ENCODE measurements at places on chromosomes 4 and X.

GRCh38 chr4:1009542-1010394 is 1.7 kb upstream of the FGFRL1 start:
- peak; percentile 77 for DNase-seq

DNA sequence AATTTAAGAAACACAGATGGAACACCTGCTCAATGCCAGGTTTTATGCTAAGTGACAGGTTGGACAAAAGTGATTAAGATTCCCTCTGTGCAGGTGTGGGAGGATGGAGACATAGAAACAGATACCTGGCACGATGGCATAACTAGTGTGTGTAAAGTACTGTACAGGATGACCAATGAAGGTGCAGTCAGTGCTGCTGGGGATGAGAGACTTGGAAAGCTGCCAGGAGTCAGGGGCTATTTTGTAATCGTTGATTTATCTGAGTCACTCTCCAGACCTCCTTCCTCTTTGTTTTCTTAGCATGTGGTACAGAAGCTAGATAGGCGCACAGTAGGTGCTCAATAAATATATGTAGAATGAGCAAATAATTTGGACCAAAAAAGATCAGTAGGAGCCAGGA is 58.2 kb downstream of the CWH43 start:
- no peak for DNase-seq

GRCh38 chrX:122868631-122869030 is 315.4 kb upstream of the GRIA3 start:
- DNase-seq, result no peak

GRCh38 chr4:83757121-83757621 is 221.3 kb downstream of the GPAT3 start:
- DNase-seq, result no peak

DNA sequence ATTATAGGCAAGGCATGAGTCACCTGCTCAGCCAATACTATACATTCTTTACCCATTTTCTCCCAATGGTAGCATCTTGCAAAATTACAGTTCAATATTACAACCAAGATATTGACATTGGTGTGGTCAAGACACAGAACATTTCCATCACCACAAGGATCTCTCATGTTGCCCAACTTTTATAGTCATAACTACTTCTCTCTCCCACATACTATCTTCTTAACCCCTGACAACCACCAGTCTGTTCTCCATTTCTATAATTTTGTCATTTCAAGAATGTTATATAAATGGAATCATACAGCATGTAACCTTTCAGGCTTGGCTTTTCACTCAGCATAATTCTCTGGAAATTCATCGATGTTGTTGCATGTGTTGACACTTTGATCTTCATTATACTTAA is 144.9 kb downstream of the ENOX2 start:
- DNase-seq, result no peak

DNA sequence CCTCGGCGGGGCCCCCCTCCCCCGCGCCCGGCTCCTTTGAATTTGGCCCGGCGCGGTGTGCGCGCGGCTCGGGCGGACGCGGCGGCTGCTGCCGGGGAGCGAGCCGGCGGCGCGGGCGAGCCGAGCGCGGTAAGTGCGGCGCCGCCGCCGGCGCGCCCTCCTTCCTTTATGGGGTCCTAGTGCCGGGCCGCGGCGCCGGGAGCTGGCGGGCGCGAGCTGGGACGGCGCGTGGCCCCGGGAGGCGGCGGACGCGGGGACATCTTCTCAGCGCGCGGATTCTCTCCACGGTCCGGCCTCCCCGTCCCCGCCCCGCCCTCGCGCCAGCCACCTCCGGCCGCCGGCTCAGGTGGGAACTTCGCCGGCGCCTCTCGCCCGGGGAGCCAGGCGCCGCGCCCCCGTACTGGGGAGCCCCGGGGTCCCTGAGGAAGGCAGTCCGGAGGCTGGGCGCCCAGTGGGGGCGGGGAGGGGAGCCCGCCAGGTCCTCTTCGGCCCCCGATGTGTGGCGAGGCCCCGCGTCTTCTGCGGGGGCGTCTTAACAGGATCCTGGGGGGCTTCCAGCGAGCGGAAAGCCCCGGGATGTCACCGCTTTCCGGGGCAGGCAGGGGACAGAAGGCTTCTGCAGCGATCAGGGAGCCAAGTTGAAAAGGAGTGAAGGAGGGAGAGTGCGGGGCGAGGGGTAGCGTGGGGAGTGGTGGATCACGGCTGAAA is 98.4 kb upstream of the TENM3 start:
- no peak for DNase-seq

- peak; percentile 7 for DNase-seq
Measured at GRCh38 chr4:118173956-118174725, 139.9 kb downstream of the NDST3 start.

- no peak for DNase-seq
Measured at GRCh38 chr4:40800064-40800463, 50.3 kb downstream of the NSUN7 start.

DNA sequence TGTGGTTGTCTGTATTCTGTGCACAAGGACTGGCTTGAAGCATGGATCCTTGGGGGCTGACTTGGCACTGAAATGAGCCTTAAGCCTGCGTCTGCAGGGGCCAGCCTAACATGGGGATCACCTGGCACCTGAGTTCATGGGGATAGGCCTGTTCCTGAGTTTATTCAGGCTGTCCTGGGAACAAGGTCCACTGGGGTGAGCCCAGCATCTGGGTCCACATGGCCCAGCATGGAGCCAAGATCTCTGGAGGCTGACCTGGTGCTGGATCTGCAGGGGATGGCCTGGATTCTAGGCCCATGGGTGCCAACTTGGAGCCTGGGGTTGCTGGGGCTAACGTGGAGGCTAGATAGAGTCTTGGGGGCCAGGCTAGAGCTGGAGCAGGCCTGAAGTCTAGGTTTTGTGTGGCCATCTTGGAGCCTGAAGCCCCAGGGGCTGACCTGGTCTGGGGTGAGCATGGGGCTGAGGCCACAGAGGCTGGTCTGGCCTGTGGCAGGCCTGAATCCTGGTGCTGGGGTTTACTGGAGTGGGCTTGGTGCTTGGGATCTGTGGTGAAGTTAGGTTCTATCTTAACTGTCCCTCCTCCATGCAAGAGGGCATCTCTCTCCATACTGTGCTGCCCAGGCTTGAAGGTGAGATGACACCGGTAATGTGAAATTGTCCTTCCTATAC is 652 bp upstream of the KLKB1 start:
- DNase-seq, result no peak

DNA sequence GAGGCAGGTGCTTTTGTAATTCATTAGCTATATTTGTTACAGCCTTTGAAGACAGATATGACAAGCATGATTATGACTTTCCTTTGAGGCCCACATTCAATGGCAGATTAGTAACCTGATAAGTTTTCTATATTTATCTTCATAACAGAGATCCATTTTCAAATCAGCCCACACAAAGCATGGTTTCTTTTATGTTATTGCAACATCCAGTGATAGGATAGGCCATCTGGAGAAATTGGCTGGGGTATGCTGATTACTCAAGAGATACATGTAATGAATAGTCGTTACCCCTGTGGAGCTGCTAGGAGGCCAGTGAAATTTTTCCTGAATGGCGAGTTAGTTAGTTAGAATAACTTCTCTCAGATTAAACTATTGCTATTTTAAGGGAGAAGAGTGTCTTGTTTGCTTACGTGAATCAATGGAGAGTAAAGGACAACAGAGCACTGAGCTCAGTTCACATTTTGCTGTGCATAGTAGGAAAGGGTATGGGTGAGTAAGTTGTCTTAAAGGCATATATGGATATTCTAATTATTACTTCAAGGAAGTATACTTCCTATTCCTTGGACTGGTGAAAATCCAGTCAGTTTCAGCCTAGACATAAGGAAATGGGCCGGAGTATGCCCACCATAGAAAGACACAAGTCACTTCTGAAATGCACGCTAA is 79.2 kb upstream of the DKK2 start:
- no peak for DNase-seq

DNA sequence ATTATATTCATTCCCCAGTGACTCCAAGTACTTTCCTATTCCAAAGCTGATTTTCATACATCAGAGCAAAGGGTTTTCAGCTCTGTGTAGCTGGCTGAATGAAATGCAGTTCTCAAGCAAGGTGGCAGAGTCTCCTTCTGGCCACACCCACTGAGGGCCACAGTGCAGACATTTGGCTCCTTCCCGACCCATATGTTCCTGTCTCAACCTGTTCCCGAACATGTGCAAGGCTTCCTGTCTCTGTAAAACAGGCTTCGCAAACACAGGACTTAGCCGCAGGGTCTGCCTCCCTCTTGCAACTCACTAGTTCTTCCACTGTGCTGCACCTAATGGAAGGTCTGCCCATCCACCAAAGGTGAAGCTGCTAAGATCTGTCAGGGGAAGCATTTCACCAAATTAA is 249.2 kb downstream of the MID1IP1 start:
- DNase-seq, result no peak

GRCh38 chr4:183242291-183242690 is 77.8 kb downstream of the CLDN22 start:
- peak; percentile 15 for DNase-seq

- DNase-seq, result no peak
Measured at GRCh38 chrX:925652-926061, 286.8 kb downstream of the CRLF2 start.

- no peak for DNase-seq
Measured at GRCh38 chr4:7800410-7800809, 139.3 kb downstream of the AFAP1 start.

DNA sequence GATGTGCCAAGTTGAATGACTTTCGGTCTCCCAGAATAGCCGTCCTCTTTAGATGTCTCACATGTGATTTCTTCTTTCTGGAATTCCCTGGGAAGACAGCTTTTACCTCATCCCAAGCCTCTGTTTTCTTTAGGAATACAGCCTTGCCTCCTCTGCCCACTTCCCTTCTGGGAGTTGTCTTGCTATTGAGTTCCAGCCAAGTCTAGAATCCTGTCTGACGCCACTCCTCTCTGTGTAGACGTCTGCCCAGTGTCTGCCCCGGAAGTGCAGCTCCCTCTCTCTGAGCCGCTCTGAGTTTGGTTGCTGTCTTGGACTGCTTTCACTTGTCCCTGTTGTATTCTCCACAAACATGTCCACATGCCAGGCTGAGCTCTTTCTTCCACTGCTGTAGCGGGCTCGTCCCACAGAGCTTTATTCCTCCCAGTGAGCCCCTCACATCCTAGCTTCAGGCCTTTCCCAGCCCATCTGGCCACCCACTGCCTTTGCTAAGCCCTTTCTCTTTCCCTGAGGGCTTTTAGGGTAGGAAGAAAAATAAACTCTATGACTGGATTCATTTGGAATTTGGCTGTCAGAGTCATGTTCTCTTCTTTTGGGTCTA is 9.0 kb upstream of the IGFBP7 start:
- DNase-seq, result peak; percentile 84

GRCh38 chr4:79763486-79764075 is 309.4 kb downstream of the ANTXR2 start:
- DNase-seq, result no peak

GRCh38 chr4:122195718-122196117 is 43.6 kb downstream of the BLTP1 start:
- DNase-seq, result peak; percentile 4

DNA sequence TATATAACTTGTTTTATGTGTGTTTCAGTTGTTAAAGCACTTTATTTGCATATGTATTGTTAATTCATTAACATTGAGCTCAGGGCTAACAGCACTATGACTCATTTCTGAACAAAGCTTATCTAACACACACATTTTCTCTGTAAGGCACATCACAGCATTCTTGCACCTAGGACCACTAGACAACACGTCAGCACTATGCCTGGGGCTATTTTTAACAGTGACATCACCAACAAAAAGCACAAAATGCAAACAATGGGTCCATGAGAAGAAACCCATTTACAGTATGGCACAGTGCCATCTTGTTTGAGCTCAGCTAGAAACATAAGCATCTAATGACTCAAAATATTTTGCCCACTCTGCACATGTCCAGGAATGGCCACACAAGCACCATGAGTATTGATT is 124.4 kb downstream of the RELL1 start:
- DNase-seq, result peak; percentile 53

DNA sequence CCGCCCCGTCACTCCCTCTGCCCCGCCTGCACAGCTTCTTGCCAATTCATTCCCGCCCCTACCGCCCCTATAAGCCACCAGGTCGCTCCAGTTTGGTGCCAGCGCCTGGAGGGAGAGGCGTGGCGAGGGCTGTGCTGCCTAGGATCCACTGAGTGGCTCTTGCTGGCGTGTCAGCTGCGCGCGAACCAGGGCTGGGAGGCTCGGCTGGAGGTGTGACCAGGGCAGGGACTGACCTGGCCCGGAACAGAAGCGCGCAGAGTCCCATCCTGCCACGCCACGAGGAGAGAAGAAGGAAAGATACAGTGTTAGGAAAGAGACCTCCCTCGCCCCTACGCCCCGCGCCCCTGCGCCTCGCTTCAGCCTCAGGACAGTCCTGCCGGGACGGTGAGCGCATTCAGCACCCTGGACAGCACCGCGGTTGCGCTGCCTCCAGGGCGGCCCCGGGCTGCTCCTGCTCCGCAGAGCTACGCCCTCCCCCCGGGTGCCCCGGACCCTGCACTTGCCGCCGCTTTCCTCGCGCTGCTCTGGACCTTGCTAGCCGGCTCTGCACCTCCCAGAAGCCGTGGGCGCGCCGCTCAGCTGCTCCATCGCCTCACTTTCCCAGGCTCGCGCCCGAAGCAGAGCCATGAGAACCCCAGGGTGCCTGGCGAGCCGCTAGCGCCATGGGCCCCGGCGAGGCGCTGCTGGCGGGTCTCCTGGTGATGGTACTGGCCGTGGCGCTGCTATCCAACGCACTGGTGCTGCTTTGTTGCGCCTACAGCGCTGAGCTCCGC is at the start of gene GPR78:
GPR78 (plus strand) TSS at position 72 of the 773 bp plus-strand sequence; CDS start at position 663, 591 bp downstream.
- DNase-seq, result peak; percentile 86

GRCh38 chr4:61173799-61174198 is 26.3 kb upstream of the ADGRL3 start:
- no peak for DNase-seq

DNA sequence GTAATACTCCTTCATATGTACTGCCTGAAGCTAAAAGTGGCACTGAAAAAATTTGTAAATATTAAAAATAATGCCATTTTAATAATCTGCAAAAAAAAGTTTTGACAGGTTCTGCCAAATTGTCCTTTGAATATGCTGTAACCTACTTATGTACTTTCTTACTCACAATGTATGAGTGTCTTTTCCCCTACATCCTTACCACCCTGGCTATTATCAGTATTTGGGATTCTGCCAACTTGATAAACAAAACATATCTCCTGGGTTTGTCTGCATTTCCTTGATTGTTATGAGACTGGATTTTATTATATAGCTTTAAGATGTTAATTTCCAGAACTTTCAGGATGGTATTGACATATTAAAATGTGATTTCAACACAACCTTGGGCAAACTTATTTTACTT is 187.9 kb downstream of the CHM start:
- DNase-seq, result no peak

DNA sequence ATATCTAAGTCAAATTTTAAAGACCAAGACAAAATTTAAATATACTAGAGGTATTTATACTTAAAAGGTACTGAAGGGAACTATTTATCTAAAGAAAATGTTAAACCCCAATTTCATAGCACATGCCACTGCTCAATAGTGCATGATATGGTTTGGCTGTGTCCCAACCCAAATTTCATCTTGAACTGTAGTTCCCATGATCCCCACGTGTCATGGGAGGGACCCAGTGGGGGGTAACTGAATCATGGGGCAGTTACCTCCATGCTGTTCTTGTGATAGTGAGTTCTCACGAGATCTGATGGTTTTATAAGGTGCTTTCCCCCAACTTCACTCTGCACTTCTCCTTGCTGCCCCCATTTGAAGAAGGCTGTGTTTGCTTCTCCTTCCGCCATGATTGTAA is 32.3 kb downstream of the MAML3 start:
- DNase-seq, result no peak

- no peak for DNase-seq
Measured at GRCh38 chr4:75705198-75705977, 19.0 kb upstream of the USO1 start.

All from astrocyte of the hippocampus (primary cell).